ENCODE measurements at places on chromosomes 16 and 17.

- DNase-seq = peak; percentile 47
Measured at GRCh38 chr17:32861981-32862380, 14.9 kb downstream of the MYO1D start.

GRCh38 chr16:56121156-56121500, 70.2 kb upstream of the GNAO1 start:
- no peak for DNase-seq

GRCh38 chr16:175011-175949, 1.2 kb upstream of the HBA1 start:
- DNase-seq = no peak

- no peak for DNase-seq
Measured at GRCh38 chr17:60095830-60096229, 17.1 kb upstream of the HEATR6 start.

DNA sequence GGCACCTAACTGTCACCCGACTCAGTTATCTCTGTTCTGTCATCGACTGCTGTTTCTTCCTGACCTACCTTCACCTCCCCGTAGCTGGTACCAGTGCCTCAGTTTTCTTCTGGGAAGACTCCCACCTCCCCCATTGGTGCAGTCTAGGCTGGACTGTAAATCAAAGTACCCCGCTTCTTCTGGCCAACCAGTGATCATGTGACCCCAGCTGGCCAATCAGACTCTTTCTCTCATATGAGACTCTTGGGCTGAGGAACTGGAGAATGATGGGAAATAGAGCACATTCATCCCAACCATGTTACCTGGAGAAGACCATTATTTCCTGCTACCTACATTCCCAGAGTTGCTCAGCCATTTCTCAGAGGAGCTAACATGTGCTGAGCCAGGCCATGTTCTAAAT, 20.6 kb upstream of the LONP2 start:
- no peak for DNase-seq

DNA sequence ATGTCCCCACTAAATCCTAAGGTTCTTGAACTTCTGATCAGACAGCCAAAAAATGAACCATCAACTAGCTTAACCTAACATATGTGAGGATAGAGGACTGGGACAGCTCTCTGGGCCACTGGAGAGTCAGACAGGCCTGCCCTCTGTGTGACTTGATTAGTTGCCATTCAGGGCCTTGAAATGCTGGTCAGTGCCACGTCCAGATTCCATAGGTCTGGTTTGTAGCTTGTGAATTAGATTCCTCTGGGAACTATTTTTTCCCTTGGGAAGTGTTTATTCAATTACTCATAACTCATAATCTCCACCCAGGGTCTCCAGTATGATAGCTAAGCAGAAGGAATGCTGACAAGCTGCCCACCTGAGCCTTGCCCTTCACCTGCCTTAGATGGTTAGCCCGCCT, 48.2 kb downstream of the IGF2BP1 start:
- peak; percentile 17 for DNase-seq

DNA sequence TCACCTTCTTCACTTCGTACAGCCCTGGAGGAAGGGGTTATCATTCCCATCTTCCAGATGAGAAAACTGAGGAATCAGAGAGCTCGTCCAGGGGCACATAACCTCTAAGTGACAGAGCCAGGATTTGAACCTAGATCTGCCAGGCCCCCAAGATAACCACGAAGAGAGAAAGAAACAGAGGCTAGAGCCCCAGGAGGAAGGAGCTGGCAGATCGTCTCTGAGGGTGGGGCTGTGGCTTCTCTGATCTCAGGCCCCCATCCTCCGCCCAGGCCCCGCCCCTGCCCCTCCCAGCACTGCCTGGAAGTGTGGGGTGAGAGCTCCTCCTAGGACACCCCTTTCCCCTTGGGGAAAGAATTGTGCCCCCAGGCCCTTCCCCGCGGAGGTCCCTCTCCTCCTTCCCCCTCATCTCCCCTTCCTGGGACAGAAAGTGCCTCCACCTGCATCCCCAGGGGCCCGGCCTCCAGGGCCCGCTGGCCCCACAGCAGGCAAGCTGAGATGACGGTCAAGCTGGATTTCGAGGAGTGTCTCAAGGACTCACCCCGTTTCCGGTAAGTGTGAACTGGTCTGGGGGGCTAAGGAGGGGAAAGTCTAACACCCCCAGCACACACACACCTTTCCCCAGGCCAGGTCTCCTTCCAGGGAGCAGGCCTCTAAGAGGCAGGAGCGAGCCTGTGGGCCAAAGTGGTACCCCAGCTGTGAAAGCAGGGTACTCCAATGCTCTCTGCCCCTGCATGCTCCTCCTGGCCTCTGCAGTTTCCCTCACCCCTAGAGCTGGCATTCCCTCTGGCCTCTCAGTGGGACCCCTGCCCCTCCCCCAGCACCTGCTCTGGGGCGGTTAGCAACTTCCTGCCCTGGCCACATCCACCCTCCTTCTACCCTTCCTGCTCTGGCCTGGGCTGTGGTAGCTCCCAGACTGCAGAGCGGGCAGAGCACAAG, at the start of gene ACAP1:
Gene ACAP1, plus strand, starts transcription at position 290 of the 936 bp plus-strand sequence. Its CDS starts 206 bp downstream, at position 496.
- DNase-seq = no peak

DNA sequence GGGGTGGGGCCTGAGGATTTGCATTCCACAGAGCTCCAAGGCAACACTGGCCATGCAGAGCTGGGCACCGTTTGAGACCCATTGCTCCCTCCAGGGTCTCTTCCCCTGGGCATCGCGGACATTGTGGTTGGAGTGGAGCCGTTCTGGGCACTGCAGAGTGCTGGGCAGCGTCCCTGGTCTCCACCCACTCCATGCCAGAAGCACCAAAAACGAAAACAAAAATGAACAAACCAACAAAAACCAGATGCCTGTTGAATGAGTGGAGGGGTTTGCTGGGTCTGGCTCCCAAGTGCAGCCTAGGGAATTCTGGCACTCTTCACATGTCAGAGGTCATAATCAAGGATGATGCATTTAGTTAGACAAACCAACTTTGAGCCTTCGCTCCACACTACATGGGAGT, 17.9 kb downstream of the WNT9B start:
- DNase-seq = no peak

DNA sequence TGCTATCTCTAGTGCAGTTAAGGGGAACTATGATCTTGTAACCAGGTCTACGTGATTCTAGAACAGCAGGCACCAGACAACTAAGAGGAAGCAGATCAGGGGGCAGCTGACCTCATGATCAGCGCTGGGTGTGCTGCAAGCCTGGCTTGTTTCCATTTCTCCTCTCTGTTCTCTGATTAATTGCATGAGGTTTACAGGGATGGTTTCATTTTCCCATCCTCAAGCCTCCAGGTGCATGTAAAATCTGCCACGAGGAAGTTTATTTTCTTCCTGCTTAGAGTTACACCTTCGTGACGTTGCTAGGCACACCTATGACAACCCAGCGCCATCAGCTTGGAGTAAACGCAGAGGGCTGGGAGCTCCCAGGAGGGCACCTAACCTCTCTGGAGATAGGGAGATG, 4.3 kb upstream of the NUPR1 start:
- DNase-seq = no peak

DNA sequence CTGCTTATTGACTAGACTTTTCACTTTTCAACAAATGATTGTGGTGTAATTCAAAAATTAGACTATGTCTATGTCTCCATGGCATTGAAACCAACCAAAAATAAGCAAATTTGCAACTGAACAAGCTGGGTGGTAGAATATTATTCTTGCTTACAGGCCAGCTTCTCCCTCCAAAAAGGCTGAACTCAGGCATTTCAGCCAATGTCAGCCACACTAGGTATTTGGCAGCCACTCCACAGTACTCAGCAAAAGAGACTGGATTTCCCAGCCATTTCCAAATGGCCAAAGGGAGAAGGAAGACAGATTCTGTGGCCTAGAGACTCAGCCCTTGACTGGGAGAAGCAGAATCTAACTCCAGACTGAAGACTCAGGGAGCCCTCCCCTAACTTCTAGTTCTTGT, 121.8 kb upstream of the IRX5 start:
- DNase-seq = no peak

GRCh38 chr17:81858967-81859905, 1.1 kb downstream of the P4HB start:
- peak; percentile 44 for DNase-seq

DNA sequence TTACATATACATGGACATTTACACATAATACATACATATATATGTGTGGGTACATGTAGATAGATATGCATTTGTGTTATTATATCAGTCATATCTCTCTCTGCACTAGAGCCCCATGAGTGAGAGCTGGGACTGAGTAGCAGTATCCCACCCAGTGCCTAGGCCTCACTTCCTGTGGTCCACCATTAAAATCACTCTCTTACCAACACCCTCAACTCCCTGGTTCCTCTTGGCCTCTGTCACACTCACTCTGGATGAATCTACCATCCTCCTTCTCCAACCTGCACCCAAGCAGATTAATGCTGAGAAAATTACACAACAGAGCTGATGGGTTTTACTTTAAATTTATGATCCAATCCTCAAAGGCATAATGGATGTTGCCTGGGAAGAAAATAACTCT, 4.9 kb upstream of the LYRM9 start:
- no peak for DNase-seq

GRCh38 chr16:2983706-2984136, 3.5 kb upstream of the PKMYT1 start:
- peak; percentile 87 for DNase-seq

DNA sequence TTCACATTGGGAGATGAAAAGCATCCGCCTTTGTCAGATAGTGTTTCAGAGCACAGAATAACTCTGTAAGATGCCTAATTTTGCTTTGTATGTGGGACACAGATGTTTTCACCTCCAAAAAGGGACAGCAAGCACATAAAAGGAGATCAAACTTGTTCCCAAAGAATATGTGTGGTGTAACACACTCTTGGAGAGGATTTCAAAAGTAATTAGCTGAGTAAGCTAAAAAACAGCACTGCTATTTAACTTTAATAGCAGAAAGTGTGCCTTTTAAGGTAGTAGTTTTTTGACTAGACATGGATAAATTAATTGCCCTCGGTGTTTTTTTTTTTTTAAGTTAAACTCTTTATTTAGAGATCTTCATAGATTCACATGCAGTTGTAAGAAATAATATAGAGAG, 65.2 kb downstream of the COX10 start:
- no peak for DNase-seq

DNA sequence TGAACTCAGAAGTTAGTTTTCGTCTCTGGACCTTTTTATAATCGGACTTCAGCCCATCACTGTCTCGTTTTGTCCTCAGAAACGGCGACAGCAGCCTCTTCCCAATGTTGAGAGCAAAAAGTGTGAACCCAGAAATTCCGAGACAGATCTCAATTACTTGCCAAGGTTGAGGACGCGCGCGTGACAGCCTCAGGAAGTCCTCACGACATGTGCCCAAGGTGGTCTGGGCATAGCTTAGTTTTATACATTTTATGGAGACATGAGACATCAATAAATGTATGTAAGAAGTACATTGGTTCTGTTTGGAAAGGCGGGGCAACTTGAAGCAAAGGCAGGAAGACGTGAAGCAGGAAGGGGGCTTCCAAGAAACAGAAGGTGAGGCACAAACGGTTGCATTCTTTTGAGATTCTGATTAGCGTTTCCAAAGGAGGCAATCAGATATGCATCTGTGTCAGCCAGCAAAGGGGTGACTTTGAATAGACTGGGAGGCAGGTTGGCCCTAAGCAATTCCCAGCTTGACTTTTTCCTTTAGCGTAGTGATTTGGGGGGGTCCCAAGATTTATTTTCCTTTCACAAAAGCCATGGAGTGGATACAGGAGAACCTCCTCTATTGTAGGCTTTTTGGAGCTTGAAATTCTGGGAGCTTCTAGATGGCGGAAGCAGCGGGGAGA, 583 bp upstream of the ZNF747 start:
- DNase-seq = peak; percentile 45

- no peak for DNase-seq
Measured at GRCh38 chr16:9365370-9365728, 273.9 kb downstream of the HAPSTR1 start.

- no peak for DNase-seq
Measured at GRCh38 chr16:54696970-54697369, 233.7 kb upstream of the IRX5 start.

- peak; percentile 79 for DNase-seq
Measured at GRCh38 chr16:12340151-12340733, 363.7 kb downstream of the SNX29 start.

DNA sequence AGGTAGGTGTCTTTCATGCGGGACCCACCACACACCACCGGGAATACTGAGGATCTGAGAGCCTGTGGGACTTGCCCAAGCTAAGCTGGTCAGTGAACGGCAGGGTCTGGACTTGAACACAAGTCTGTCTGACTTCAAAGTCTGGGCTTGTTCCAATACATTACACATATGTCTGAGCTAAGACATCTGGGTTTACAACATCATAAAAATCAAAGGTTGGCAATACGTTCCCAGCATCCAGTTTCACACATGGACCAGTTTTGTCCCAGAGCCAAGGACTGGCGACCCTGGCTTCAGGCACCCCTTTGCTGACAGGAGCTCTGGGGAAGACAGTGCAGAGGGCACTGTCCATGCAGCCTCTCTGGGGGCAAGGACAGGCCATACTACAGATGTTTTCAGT, 27.9 kb upstream of the AXIN2 start:
- DNase-seq = no peak

GRCh38 chr16:8645831-8646230, 24.3 kb downstream of the METTL22 start:
- DNase-seq = no peak

GRCh38 chr17:80698297-80698696, 153.7 kb downstream of the RPTOR start:
- no peak for DNase-seq

GRCh38 chr17:60888812-60889709, 211.4 kb downstream of the BCAS3 start:
- no peak for DNase-seq

GRCh38 chr16:67528222-67528869, at the start of gene RIPOR1:
Gene RIPOR1, plus strand, starts transcription at chr16:67528829. Its CDS starts 9,618 bp downstream, at chr16:67538447.
- peak; percentile 59 for DNase-seq

DNA sequence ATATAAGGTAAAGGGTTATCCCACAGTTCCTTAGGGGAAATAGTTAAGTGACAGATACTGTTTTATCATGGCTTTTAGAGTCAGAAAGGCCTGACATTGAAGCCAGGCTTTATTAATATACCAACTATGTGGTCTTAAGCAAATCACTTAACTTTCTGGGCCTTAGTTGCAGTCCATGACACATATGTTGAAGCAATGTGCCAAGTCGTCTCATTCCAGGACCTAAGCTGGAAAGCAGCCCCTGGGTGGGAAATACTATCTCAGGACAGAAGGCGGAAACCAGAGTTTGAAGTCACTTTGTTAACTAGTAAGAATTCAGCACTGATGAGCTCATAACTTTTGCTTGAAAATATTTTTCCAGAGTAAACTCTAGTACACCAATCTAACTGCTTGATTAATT, 80.0 kb downstream of the USP32 start:
- DNase-seq = peak; percentile 13

DNA sequence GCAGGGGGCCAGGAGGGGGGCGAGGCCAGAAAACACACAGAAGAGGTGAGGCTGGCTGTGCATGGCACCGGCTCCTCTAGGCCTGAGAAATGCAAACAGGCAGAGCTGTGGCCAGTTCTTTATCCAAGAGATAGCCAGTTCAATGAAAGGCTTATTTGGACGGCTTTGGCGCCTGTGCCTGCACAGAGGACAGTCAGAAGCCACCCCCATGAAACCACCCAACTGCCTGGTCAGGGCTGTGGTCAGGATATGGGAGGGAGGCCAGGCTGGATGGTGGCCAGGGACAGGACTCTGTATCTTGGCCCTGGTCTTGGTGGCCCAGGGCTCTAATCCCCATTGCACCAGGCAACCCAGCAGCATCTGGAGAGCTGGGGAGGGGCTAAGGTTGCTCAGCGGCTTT, 24.5 kb upstream of the GPRC5C start:
- no peak for DNase-seq
